ENCODE measurements at places on chromosomes 16 and 17.

DNA sequence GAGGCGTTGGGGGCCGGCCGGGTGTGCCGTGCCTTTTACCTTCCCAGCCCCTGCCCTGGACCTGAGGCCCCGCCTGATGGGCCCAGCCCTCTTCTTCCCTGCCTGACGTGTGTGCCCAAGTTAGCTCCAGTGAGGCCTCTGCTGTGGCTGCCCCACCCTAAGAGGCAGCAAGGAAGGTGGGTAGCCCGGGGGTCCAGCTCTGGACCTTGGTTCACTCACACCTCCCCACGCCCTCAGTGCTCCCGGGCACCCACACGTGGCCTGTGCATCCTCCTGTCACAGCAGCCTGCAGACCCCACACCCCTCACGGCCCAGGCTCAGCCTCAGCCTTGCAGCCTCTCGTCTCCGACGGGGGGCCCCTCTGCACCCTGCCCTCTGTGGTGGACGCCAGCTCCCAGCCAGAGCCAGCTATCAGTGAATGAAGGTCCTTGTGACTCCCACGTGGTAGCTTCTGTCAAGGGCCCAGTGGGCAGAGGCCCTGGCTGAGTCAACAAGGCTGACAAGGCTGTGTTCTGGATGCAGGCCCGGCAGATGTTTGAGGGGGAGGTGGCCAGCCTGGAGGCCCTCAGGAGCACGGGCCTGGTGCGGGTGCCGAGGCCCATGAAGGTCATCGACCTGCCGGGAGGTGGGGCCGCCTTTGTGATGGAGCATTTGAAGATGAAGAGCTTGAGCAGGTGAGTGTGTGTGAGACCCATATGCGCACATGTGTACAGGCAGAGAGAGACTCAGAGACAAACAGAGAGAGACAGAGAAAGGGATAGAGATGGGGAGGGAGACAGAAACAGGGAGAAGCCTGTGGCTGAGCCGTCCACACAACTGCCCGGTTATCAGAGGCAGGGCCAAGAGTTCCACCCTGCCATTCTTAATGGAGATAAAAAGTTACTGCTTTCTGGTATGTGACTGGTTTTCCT, 2.8 kb downstream of the FN3K start:
- no peak for DNase-seq

GRCh38 chr17:77460514-77461046, 319.8 kb downstream of the SEC14L1 start:
- no peak for DNase-seq

GRCh38 chr17:61926826-61927207, 965 bp downstream of the INTS2 start:
- DNase-seq = no peak

GRCh38 chr17:27217631-27218030, 76.3 kb upstream of the WSB1 start:
- no peak for DNase-seq

DNA sequence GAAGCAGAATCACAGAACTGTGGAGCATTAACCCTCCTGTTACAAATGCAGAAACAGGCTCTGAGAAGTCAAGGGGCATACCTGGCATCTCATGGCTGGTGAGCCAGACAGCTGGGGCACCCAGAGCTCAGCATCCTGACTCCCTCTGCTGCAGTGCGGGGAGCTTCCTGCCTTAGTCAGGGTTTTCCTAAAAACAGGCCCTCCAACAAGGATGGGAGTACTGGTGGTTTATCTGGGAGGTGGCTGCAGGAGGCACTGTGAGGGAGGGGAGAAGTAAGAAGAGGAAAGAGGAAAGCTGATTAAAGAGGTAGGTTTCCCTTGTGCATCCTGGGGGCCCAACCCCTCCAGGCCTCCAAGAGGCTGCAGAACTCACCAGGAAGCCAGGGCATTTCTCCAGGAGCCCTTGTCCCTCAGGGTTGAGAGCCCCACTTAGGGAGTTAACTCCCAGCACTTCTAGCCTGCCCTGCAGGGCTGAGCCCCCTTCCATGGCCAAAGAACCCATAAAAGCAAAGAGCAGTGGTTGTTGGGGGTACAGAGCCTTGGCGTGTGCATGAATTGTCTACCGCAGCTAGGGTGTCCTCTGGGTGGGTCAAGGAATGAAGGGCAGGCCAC, 261.5 kb upstream of the RPL38 start:
- DNase-seq = no peak

- no peak for DNase-seq
These were observed 841.5 kb downstream of the CDH11 start for GRCh38 chr16:64280317-64280716.

DNA sequence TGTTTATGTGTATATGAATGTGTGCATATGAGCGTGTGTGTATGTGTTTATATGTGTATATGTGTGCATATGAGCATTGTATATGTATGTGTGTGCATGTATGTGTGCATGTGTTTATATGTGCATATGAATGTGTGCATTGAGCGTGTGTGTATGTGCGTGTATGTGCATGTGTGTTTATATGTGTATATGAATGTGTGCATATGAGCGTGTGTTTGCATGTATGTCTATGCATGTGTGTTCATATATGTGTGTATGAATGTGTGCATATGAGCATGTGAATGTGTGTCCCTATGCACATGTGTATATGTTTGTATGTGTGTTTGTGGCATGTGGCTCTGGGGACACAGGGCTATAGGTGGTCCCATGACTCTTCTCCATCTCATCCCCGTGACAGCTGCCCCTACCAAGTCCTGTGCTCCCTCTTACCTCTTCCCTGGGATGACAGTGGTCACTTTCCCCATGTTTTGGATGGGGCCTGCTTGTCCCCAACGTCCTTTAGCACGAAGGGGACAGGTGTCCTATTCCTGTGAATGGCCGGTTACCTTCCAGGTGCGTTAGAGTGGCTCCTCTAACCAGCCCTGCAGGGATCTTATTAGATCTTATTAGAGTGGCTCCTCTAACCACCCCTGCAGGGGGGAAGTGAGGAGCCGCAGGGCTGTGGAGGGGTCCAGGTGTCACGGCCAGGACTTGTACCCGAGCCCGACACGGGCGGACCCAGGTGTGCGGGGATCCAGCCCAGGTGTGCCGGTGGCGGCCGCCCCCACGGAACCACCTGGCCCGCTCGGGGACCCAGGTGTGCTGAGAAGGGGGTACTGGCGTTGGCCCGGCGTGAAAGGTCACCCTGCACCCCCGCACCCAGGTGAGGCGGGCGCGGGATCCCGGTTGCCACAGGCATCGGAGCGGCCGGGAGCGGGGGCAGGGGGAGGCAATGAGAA, 105.6 kb downstream of the SEC14L1 start:
- no peak for DNase-seq
